Fibroblast of skin of left biceps (primary cell): ENCODE measurements at places on chromosomes 7 and 10.

GRCh38 chr7:133556048-133556447 is 303.2 kb downstream of the EXOC4 start:
- no peak for DNase-seq

DNA sequence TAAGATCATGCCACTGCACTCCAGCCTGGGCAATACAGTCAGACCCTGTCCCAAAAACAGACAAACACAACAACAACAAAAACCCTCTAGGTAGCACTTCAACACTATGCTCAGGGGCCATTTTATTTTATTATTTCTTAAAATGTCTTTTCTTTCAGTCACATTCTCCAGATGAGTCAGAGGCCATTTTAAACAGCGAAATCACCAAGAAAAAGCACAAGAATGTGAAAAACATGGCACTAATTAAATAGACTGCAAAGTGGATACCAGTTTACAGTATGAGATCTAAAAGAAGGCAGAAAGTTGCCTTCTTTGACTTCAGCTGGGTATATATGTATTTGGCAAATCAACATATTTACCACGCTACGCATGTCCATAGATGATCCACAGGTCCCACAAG is 6.1 kb upstream of the FGL2 start:
- DNase-seq = peak; percentile 3

- peak; percentile 13 for DNase-seq
Measured at GRCh38 chr7:18607025-18607424, 111.5 kb downstream of the HDAC9 start.

- DNase-seq = no peak
Measured at GRCh38 chr7:123599766-123600165, 1.9 kb upstream of the ASB15 start.

DNA sequence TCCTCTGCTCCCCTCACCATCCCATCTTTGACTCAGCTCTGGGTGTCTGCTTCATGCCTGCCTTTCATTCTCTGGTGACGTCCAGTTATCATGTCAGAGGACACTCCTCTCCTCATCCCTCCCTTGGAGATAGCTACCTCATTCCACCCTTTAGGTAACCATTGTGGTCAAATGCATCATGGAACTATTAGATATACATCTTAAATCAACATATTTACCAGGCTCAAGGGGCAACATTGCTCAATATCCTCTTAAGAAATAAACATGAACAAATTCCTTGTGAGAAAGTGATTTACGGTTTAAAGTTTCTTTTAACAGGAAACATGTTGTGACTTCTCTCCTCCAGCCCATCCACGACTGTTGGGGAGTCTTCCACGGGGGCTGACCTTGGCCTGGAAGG is 511.6 kb upstream of the IGFBP3 start:
- peak; percentile 43 for DNase-seq

DNA sequence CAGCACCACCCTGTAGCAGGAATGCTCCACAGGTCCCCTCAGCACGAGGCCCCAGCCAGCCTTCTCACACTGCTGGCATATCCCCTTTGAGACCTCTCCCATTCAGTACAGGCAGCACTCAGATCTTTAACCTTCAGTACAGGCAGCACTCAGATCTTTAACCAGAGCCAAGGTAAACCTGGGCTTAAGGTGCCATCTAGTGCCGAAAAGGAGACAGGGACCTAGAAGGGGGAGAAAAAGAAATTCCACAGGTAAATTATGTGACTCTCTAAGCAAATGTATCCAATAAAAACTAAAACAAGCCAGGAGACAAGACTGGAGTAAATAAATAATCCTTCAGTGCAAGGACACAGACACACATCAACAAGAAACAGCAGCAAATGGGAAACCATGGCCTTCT is 358.6 kb downstream of the PTPRN2 start:
- no peak for DNase-seq

GRCh38 chr10:27736396-27736795 is 9.2 kb downstream of the MKX start:
- DNase-seq = no peak

DNA sequence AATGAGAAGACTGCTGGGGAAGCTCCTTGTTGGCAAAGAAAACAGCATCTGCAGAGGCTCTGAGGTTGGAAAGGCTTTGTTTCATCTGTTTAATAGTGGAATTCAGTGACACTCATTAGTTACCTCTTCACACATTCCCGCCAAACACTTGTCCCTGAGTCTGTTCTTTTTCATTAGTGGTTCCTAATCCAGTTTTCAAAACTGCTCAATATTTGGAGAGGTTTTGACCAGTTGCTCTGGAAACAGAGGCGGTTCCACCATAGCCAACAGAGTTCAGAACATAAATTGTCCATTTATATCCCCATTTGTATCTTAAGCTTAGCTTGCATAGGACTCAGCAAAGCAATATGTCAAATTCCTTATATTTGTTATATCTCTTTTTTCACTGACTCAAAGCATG is 754.6 kb downstream of the AUTS2 start:
- no peak for DNase-seq

DNA sequence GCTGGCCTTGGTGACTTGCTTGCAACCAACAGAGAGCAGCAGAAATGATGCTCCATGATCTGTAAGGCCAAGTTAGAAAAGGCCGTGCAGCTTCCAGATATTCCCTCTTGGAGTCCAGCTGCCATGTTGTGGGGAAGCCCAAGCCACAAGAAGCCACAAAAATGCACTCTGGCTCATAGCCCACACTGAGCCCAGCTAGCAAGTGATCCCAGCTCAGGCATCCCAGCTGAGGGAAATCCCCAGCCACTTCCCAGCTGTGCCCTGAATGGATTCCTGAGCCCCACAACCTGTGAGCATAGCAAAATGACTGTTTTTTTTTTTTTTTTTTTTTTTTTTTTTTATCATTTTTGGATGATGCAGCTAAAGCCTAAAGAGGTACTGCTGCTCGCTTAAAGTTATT is 11.1 kb upstream of the SDK1 start:
- DNase-seq = no peak

DNA sequence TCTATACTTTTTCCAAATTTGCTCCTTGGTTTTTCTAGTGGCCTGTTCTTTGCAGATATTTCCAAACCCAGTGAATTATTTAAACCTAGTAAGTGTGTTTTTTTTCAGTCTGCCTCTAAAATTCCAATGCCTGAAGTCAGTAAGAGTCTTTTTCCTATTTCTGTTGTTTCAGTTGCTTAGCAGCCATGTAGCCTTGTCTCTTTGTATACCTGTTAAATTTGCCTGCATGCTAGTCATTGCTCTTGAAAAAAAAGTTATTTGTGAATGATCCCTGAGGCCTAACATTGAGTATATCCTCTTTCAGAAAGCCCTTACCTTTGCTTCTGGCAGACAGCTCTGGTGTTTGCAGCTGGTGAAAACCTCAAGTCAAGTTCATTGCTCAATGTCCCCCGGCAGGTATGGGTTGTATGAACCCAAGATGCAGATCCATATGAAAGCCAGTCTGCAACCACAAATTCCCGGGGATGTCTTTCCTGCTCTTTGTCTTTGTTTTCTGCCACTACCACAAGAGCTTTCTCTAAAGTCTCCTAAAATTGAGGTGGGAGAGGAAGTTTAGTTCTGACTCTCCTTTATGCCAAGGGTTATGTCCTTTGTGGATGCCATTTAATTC is 35.7 kb downstream of the CH25H start:
- no peak for DNase-seq

- no peak for DNase-seq
Measured at GRCh38 chr10:96663797-96664196, 56.5 kb downstream of the PIK3AP1 start.

- no peak for DNase-seq
Measured at GRCh38 chr7:45988405-45989057, 67.5 kb upstream of the IGFBP3 start.

DNA sequence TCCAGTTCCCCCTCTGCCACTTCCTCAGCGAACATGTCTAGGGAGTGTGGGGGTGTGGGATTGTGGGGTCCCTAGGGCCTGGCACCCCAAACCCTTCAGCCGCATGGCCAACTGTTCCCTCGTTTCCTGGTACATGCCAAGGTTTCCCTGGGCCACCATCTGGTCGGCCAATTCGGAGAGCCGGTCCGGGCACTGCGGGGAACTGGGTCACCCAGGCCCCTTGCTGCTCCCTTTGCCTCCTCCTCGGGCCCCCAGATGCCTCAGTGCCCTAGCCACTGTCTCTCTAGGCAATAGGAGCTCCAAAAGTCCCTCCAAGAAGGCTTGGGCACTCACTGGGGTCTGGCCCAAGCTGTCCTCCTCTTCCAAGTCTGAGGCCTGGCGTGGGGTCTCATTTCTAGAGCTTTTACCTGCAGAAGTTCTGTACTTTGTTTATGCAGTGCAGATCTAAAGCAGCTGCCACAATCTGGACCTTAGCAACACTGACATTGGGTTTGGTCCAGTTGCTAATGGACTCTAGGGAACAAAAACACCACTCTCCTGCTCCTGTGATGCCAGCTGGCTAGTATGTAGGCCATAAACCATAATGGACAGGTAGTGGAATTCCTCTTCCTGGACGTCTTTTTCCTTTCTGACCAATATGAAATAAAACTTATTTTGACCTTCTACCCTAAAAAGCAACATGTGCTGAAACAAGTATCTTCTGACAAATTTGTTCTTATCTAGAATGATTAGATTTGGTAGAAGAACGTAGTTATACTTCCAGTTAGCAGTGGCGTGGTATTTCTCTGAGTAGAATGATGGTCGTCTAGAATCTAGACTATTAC is 172.9 kb downstream of the LRRC4 start:
- no peak for DNase-seq

DNA sequence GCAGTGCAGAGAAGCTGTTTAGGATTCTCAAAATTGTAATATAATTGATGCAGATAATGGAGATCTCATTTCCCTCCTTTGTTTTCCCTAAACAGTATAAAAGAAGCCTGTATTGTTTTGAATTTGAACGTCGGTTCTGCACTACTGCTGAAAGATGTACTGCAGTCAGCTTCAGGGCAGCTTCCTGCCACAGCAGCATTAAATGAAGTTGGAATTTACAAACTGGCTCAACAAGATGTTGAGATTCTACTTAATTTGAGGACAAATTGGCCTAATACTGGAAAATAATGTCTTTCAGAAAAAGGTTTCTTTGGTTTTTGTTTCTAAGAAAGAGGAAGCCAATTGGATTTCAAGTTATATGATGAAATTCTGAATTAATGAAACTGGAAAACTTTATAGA is 14.3 kb downstream of the EFCAB10 start:
- no peak for DNase-seq

DNA sequence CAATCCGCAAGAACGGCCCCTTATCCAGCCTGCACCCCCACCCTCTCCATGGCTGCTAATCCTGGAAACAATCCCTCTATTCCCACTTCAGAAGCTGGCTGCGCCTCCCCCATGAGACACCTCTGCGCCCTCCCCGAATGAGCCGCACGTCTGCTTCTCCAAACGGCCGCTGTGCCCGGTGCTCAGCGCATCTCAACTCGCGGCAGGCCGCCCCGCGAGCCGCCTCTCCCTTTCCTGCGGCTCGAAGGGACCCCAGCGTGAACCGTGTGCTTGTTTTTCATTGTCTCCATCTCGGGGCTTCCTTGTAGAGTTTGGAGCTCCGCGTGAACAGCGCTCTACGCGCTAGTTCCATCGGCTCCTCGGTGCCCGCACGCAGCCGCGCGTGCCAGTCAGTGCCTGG is 20.8 kb upstream of the FXYD4 start:
- DNase-seq = no peak

GRCh38 chr7:26685606-26686005 is 178.8 kb downstream of the SKAP2 start:
- no peak for DNase-seq

GRCh38 chr7:55134786-55135185 is 116.0 kb downstream of the EGFR start:
- no peak for DNase-seq

GRCh38 chr10:113131613-113132261 is 181.7 kb downstream of the TCF7L2 start:
- DNase-seq = peak; percentile 85

- no peak for DNase-seq
Measured at GRCh38 chr7:2440608-2441245, 35.5 kb downstream of the GRIFIN start.

DNA sequence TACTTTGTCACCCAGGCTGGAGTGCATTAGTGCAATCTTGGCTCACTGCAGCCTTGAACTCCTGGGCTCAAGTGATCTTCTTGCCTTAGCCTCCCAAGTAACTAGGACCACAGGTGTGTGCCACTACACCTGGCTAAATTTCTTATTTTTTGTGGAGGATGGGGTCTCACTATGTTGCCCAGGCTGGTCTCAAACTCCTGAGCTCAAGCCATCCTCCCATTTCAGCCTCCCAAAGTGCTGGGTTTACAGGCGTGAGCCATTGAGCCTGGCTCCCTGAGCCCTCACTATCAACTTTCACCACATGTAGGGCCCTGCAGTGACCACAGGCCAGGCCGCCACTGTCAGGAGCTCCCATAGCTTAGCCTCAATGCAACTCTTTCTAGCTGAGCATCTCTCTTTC is 110.2 kb downstream of the CUL2 start:
- DNase-seq = no peak

DNA sequence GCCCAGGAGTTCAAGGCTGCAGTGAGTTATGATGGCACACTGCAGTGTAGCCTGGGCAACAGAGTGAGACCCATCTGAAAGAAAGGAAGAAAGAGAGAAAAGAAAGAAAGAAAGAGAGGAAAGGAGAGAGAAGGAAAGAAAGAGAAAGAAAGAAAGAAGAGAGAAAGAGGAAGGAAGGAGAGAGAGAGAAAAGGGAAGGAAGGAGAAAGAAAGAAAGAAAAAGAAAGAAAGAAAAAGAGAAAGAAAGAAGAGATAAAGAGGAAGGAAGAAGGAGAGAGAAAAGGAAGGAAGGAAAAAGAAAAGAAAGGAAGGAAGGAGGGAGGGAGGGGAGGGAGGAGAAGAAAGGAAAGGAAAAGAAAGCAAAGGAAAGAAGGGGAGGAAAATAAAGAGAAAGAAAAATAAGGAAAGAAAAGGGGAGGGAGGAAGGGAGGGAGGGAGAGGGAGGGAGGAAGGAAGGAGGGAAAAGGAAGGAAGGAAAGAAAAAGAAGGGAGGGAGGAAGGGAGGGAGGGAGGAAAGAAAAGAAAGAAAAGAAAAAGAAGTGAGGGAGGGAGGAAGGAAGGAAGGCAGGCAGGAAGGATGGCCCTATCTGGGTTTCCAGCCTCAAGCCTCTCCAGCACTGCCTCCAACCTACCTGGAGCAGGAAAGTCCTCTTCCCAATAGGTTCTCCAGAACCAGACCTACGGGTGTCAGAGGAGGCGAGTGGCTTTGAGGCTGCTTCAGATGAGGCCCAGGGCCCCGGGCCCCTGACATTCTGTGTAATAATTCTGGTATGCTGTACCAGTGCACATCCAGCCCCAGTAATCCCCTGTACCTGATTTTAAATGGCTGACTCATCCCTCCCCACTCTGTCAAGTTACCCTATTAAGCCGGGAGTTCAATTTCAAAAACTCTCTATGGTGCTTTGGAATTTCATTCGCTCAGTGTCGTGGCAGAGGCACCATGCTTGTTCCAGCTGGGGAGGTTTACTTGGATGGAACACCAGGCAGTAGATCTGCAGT is 6.8 kb upstream of the PARD3 start:
- DNase-seq = no peak

DNA sequence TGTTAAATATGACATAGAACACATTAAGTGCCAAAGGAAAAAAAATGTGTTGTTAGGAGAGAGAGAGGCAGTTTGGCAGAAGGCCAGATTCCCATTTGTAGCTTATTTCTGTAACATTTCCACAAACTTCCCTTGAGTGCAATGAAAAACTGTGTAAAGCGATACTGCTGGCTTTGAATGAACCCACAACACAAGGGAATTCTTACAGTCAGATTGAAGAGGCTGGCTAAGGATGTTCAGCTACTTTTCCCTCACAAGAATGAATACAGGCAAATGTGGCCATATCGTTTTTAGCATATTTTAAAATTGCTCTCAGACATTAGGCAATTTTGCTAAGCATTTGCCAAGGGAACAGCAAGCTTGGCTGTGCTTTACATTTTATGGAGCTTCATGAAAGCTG is 614.1 kb upstream of the FZD8 start:
- peak; percentile 53 for DNase-seq
